ENCODE measurements at places on chromosomes 5 and 9.
A peak's percentile ranks its signal among the peaks of the same experiment; 100 is the strongest.

DNA sequence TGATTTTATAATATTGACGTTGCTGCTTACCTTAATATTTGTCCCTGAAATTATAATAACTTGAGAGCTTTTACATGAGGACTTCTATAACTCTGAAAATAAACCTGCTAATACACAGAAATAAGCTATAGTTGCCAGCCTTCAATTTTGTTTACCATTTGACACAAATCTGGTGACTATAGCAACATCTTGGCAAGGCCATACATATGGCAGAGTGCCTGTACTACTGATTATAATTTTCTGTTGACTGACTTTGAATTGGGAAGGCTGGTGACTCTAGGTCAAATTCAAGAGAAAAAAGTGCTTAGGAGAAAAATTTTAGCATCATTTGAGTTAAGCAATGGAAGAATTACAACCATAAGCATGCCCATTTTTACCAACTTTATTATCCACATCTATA is 581.4 kb upstream of the PTPRD start:
- no peak overlapping the region for H3K27ac ChIP-seq
- H3K4me1 ChIP-seq: no peaks in the 10 kb centered on the region
- H3K27me3 ChIP-seq: no peaks in the 10 kb centered on the region
- DNase-seq: no peak

DNA sequence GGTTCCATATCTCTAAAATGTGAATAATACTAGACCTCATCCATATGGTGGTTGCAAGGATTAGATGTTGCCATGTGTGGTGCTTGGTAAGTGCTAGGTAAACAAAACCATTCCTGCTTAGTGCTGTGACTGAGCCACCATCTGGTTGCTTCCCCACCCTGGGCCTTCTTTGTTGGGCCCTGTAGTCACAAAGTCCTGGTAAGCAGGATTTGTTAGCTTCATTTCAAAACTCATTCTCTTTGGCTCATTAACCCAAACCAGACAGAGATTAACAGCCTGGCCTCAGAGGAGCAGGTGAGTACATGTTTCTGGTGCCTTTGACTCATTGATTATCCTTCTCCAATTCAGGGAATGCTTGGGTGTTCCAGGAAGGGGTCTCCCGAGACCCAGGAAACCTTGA is 240.2 kb downstream of the ARHGAP26 start:
- H3K36me3 ChIP-seq: peaks cover 36% of the 10 kb centered on the region
- peaks cover 62% of the 10 kb centered on the region for H3K4me1 ChIP-seq
- no peak overlapping the region for H3K4me3 ChIP-seq
- no peaks in the 10 kb centered on the region for H3K27me3 ChIP-seq

GRCh38 chr9:127505396-127506116 is 54.2 kb downstream of the LRSAM1 start:
- no peak overlapping the region for H3K27ac ChIP-seq
- H3K4me3 ChIP-seq: no peak overlapping the region
- H3K36me3 ChIP-seq: peaks cover 12% of the 10 kb centered on the region
- H3K4me1 ChIP-seq: peaks cover 2% of the 10 kb centered on the region
- DNase-seq: peak; percentile 47

- H3K4me3 ChIP-seq: no peak overlapping the region
- peaks cover 2% of the 10 kb centered on the region for H3K27me3 ChIP-seq
- H3K4me1 ChIP-seq: no peaks in the 10 kb centered on the region
- DNase-seq: no peak
These were observed 95.2 kb upstream of the CPEB4 start for GRCh38 chr5:173792781-173793547.

GRCh38 chr9:134034215-134035040 is 9.1 kb downstream of the BRD3OS start:
- no peaks in the 10 kb centered on the region for H3K4me1 ChIP-seq
- H3K4me3 ChIP-seq: no peak overlapping the region
- DNase-seq: no peak
- H3K27ac ChIP-seq: no peak overlapping the region

GRCh38 chr9:76905791-76906646 is at the start of gene PRUNE2:
PRUNE2 (minus strand) TSS chr9:76906114; CDS start chr9:76905963, 151 bp downstream.
- H3K4me1 ChIP-seq: no peaks in the 10 kb centered on the region
- H3K4me3 ChIP-seq: no peak within 1 kb of the TSS
- no peaks in the 10 kb centered on the region for H3K36me3 ChIP-seq
- H3K27ac ChIP-seq: no peak within 1 kb of the TSS
- H3K27me3 ChIP-seq: peaks cover 47% of the 10 kb centered on the region
- peak; percentile 39 for DNase-seq
